ENCODE measurements at places on chromosomes 6 and 20. TPM values are rescaled to one million over a fixed set of nuclear protein-coding genes. Genes with fewer than 3 reads are reported as not detected.

Gene OOEP
- total RNA-seq, result not detected

Gene KCNS1
- total RNA-seq, result not detected

Gene HLA-DRA
- total RNA-seq, result 174 TPM

Gene WFDC12
- total RNA-seq, result not detected

Gene TTBK1
- total RNA-seq, result 0.06 TPM

Gene SH3BGRL2
- total RNA-seq, result 24.1 TPM

DNA sequence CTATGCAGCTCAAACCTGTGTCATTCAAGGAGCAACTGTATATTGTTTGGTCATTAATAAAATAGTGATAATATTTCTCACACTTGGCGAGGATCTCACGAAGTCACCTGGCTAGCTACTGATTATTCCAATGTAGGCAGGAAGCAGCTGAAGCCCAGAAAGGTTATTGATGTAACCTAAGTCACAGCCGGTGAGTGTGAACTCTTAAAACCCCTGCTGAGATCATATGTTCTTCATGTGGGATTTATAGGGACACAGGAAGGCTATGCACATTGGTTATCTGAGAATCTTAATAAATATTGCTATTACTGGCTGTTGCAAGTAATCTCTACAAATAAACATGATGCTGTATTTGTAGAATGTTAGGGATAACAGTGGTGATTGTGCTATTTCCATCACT is 161.4 kb downstream of the TBC1D7 start:
- no peak for DNase-seq

DNA sequence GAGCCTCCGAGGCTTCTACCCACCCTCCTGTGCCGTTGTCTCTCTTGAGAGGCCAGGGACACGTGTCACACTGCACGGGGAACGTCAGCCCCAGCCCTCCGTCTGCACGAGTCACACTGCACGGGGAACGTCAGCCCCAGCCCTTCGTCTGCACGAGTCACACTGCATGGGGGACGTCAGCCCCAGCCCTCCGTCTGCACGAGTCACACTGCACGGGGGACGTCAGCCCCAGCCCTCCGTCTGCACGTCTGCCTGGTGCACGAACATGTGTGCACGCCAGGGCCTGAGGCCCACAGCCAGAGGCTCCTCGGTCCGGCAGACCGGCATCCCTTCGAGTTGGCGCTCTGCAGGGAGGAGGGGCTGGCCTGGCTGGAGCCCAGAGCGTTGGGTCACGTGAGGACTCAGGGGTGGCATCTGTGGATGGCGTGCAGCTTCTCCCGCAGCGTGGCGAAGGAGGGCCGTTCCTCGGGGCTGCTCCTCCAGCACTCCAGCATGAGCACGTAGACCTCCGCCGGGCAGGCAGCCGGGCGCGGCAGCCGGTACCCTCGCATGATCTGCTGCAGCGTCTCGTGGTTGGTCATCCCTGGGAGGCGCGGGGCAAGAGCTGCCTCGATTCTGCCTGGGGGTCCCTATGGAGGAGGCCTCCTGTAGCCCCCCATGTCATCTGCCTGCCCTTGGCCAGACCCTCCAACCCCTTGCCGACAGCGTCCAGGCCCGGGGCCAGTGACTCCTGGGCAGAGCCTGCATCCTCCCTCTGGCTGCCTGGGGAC is 3.4 kb upstream of the PTK6 start:
- DNase-seq, result no peak

Gene SLPI
- 16.5 TPM for total RNA-seq

DNA sequence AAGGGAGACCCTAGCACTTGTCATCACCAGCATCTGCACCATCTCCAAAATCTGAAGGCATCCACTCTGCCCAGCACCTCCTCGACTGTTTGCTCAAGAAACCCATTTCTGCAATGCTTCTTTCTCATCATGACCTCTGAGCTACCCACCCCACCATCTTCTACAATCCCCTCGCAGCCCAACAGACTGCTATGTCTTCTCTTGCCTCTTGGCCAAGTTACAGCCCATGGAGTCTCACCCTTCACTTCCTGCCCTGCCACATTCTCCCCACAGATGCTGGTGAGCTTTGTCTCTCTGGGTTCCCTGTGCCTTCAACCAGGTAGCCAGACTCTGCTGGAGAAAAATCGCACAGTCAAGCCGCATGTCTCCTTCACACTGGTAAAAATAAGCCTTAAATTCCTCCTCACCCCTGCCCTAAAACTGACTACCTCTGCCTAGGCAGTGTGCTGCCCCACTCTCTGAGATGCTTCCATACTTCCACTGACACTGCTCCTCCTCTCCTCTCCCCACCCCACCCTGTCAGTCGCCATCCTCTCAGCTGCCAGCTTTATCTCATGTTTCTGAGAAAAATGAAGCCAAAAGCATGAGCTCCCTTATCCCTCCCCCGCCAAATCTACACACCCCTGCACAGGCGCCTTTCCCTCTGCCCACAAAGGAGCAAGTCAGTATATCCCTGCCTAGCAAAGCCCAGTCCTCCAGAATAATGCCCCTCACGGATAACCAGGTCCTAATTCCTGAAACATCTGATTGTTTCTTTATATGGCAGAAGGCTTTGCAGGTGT is 2.3 kb upstream of the TXNDC5 start:
- no peak for DNase-seq

Gene EDN3
- total RNA-seq, result not detected

DNA sequence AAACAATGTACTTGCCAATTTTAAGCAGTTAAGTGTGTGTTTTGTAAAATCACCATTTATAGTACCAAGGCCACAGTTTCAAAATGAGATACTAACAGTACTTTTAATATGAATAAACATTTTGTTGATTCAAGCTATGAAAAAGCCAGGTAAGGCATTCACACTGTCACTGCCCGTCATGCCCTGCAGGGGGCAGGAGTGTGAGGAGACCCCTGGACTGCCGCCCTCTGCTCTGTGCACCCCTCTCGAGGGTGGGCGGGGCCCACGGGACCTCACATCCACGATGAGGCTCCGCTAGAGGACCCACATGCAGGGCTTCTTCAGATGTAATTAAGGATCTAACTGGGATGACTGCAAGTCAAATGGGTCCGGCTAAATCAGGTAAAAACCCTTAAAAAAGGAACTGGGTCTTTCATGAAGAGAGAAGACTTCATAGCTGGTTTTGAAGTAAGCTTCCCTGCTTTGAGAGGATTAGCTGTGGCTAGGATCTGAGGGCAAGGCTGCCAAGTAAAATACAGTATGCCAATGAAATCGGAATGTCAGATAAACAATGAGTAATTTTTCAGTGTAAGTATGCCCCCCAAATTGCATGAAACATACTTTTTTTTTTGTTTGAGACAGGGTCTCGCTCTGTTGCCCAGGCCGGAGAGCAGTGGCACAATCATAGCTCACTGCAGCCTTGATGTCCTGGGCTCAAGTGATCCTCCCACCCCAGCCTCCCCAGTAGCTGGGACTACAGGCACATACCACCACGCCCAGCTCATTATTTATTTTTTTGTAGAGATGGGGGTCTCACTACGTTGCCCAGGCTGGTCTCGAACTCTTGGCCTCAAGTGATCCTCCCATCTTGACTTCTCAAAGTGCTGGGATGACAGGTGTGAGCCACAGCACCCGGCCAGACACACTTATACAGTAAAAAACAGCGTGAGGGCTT is 18.7 kb downstream of the DIDO1 start:
- DNase-seq, result no peak

- DNase-seq, result no peak
Measured at GRCh38 chr20:43680981-43681380, 14.1 kb downstream of the MYBL2 start.

Gene GNMT
- 0.61 TPM for total RNA-seq

GRCh38 chr6:118377711-118378414 is 170.2 kb upstream of the PLN start:
- DNase-seq, result no peak
